ENCODE measurements at places on chromosomes 16 and 17. TPM values are rescaled to one million over a fixed set of nuclear protein-coding genes. Genes with fewer than 3 reads are reported as not detected.
A peak's percentile ranks its signal among the peaks of the same experiment; 100 is the strongest.

CASKIN2 gene
- 4.5 TPM for total RNA-seq

ITGB4 gene
- total RNA-seq: 1.0 TPM

ACSM3 gene
- 9.4 TPM for total RNA-seq

CCL13 gene
- not detected for total RNA-seq

CES1 gene
- total RNA-seq: 2.2 TPM

FOXF1 gene
- not detected for total RNA-seq

FSCN2 gene
- 0.41 TPM for total RNA-seq

LITAFD gene
- not detected for total RNA-seq

DNA sequence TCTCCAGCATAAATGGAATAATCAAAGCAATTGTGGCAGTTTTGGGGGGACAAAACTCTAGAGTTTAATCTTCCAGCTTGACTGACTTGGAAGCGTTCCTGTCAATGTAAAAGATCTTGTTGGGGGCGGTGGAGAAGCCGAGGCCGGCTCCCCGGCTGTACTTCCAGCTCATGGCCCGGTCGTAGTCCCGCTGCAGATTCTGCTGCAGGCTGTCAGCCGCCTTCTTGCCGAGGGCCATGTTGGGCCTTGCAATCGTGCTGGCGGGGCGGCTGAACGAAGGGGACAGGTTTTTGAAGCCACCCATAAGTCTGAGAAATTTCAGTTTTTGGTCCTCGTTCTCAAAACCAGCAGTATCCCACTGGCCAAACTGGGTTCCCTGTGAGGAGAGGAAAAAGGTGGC is 11.2 kb downstream of the KNOP1 start:
- DNase-seq: no peak

DNA sequence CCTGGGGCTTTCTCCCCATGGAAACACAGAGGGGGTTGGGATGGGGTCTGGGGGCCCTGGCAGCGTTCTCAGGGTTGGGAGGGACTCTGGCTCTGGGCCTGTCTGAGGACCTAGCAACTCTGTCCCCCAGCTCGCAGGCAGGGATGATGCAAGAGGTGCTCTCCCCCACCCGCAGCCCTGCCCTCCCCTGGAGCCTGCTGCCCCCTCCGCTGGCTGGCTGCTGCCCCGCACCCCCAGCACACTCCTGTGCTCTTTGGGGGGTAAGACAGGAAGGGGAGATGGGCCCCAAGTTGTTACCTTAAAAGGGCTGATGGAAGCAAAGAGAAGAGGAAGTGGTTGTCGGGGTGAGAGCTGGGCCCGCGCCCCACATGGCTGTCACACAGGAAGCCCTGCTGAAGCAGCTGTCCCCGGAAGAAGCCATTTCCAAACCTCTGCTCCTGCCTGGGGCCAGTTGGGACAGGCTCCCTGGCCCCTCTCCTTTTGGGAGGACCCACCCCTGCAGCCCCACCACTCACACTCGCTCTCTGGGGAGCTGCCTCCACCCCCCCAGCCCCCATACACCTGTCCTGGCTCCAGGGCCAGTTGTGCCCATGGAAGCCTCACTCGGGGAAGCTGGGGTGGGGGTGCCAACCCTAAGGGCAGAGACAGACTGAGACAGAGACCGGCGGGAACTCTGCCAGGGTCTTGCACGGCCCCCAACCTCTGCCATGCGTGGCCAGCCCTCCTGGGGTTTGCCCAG is 2.5 kb downstream of the CORO1A start:
- DNase-seq: peak; percentile 97

- DNase-seq: no peak
Observed at GRCh38 chr16:78606545-78606944, 507.1 kb downstream of the WWOX start.

GRCh38 chr17:34582185-34582900 is 3.0 kb downstream of the TMEM132E start:
- no peak for DNase-seq

GRCh38 chr17:78517421-78517820 is 59.8 kb downstream of the DNAH17 start:
- DNase-seq: no peak

- peak; percentile 31 for DNase-seq
Observed at GRCh38 chr17:66717641-66718058, 117.3 kb upstream of the CACNG5 start.

GRCh38 chr17:80198144-80198661 is 21.9 kb downstream of the SGSH start:
- no peak for DNase-seq

DNA sequence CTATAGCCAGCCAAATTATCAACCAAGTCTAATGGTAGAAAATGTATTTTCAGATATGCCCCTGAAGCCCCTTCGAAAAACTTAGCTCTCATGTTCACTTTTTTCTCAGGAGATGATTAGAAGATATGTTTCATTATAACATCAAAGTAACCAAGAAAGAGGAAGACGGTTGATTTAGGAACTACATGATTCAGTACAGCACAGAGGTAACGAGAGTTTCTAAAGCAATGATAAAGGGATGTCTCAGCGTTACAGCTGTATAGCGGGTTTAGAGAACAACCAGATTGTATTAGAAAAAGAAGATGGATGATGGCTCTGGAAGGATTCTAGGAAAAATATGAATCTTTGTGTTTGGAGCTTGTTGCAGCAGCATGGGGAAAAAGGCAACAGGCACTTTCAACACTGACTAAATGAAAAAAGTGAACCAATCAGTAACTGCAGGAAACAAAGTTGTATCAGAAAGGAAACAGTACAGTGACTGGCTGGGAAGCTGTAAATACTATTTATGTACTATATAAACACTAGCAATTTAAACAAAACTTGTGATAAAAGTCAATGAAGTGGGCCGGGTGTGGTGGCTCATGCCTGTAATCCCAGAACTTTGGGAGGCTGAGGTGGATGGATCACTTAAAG is 21.5 kb downstream of the MBTD1 start:
- DNase-seq: no peak

- no peak for DNase-seq
Observed at GRCh38 chr17:76670718-76671122, 27.2 kb upstream of the ST6GALNAC1 start.

DNA sequence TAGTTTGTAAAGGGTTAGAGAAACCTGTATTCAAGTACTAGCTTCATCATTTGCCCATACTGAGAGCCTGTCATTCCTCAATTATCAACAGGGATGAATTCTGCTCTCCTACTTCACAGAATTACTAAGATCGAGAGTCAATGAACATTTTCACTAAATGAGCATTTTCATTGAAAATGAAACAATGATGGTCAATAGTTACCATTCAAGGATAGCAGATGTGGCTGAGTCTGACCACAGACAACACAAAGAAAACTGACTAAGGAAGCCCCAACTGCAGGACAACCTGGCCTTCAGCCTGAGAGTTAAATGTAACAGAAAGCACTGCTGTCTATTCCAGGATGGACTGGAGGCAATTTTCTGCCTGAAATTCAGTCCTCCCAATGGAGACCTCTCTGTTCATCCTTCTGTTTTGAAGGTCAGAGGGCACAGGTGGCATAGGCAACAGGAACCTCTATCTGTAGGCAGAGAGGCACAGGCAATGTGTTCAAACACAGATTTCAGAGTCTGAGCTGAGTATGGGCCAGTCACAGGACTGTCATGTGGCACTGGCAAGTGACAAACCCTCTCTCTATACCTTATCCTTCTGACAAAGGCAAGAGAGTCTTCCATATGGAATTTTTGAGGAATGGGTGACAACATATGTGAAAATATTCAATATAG is 19.5 kb downstream of the TRAF4 start:
- DNase-seq: peak; percentile 54

GRCh38 chr17:80284631-80285030 is 24.0 kb downstream of the RNF213 start:
- no peak for DNase-seq

DNA sequence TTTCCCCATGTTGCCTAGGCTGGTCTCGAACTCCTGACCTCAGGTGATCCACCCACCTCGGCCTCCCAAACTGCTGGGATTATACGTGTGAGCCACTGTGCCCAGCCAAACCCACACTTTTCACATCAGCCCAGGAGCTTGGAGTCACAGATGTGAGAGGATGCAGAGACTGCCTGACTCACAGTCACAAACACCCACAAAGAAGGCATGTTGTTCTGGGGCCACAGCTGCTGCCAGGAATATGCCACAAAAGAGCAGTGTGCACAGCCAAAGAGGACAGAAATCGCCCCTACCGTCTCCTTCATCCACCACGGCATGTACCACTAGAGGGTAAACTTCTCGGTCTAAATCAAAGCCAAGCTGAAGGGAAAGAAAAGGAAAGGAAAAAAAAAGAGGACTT is 25.1 kb upstream of the FOXJ1 start:
- no peak for DNase-seq

- no peak for DNase-seq
Observed at GRCh38 chr17:16923904-16924695, 47.8 kb downstream of the TNFRSF13B start.

- no peak for DNase-seq
Observed at GRCh38 chr17:77382966-77383612, 242.3 kb downstream of the SEC14L1 start.

GRCh38 chr17:9108146-9108545 is 86.8 kb downstream of the NTN1 start:
- no peak for DNase-seq

DNA sequence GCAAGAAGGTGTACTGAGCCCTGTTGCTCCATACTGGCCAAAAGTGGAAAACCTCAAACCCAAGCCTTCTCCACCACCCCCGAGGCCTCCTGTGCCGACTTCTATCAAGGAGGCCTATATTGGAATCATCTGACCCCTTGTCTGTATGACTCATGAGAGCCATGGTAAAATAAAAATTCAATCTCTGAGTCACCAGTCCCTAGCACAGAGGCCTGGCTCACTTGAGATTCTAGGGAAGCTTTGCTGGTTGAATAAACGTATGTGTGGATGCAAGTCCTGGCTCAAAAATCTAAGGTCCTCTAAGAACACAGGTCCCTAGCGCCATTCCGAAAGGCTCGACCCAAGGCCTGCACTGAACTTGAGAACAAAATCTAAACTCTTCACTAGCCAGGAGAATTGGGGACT is 15.0 kb downstream of the NSMCE1 start:
- DNase-seq: peak; percentile 38

DNA sequence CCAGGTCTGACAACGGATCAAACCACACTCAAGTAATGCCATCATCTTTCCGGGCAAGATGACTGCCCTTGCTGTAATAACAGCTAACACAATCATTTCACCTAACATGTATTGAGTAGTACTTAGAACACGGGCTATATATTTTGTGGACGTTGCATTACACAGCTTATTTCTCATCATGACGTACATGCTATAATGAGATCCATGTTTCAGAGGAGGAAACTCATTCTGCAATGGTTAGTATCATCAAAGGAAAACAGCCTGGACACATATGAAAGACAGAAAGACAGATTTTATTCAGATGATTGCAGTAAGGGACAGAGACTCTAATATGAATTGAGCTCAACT is 446.7 kb downstream of the HS3ST3B1 start:
- DNase-seq: no peak

GRCh38 chr16:87016046-87017035 is 300.9 kb downstream of the C16orf95 start:
- DNase-seq: no peak

GRCh38 chr16:30382111-30382881 is at the start of gene SEPTIN1:
Gene SEPTIN1 (minus strand): TSS chr16:30382561. CDS start chr16:30382542, 19 bp downstream.
- DNase-seq: peak; percentile 94
